NCI-H1092 (cell line): ENCODE measurements at places on chromosomes 6 and 20.
A peak's percentile ranks its signal among the peaks of the same experiment; 100 is the strongest.

- DNase-seq, result no peak
Observed at GRCh38 chr20:8291873-8292272, 159.8 kb downstream of the PLCB1 start.

DNA sequence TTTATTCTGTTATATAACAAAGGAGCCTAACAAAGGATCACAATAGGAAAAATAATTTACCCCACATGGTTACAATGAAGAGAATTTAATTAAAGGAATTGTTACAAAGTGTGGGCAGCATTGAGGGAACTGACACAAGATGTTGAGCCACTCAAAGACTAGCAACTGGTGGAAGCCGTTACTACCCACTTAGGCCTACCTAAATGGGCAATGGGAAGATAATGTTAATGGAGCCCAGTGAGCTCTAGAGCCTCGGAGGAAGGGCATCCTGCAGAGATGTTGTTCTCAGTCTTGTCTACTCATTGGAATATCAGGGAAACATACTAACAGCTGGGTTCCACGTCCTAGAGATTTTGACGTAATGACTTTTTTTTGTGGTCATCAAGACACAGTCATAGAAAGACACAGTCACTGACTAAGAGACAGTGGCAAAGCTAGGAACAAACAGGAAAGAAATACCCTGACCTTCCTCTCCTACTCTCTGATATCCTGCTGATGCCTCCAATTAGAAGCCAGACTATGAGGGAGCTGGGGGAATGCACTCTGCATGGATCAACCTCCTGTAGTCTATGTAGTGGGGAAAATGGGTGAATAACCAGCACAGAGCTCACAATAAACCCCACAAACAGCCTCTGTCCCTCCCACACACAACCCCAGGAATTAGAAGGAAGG is 523.8 kb upstream of the FLRT3 start:
- DNase-seq, result peak; percentile 46

DNA sequence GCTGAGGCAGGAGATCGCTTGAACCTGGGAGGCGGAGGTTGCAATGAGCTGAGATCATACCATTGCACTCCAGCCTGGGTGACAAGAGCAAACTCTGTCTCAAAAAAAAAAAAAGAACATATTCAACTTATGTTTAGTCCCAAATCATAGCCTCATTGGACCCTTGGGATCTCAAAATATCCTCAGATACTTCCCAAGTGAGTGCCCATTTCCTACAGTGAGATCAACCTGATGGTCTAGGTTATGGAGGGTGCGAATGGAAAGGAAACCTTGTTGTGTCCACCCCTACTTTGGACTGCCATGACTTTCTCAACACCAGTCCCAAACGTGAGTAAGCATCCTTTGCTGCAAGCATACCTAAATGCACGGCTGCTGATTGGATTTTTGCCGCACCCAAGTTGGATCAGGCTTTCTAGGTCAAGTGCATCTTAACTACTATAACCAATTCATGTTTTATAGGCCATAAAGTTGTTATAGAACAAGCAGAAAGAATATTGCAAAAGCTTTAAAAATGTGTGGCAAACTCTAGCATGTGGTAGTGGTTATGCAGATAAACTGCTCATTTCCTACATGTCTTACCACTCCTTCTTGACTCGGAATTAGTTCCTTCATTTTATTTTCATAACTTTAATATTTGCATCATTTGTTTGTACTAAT is 131.2 kb downstream of the PLEKHG1 start:
- no peak for DNase-seq

- DNase-seq, result no peak
Observed at GRCh38 chr6:42565823-42566613, 2.2 kb downstream of the UBR2 start.

- DNase-seq, result no peak
Observed at GRCh38 chr6:25327432-25327831, 48.3 kb downstream of the CARMIL1 start.

GRCh38 chr6:116287689-116288282 is 8.1 kb upstream of the TSPYL1 start:
- DNase-seq, result no peak

- no peak for DNase-seq
Observed at GRCh38 chr20:24694157-24694726, 224.8 kb downstream of the SYNDIG1 start.

DNA sequence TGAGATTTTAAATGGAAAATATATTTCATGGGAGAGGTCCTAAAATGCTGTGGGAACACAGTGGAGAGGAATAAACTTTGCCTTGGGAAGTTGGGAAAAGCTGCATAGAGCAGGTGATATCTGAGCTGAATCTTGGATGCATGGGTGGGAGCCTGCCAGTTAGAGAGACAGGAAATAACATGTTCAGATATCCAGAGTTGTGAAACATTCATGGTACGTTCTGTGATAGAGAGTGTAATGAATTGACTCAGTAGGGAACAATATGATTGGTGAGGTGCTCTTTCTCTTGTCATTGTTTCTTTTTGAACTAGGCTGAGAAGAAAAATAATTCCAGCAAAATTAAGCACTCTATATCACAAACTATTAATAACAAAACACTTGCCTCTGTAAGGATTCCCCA is 72.8 kb downstream of the RPS12 start:
- no peak for DNase-seq

DNA sequence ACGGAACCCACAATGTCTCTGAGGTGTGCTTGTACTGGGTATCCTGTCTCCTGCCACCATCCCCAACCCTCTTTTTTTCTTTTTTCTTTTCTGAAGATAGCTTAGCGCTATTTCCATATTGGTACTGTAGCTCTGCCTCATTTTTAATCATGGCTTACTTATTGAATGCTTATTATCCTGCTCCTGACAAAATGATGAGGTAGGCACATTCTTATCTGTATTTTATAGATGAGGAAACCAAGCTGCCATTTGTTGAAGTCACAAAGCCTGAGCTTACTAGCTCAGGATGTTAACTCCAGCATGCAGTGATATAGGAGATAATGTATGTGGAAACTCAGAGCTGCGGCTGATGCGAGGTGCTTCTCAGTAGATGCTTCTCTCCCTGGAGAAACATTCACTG is 61.4 kb upstream of the GPR6 start:
- DNase-seq, result no peak

- no peak for DNase-seq
Observed at GRCh38 chr20:39164642-39165041, 202.5 kb downstream of the DHX35 start.
